ENCODE measurements at places on chromosomes 2 and 18. TPM values are rescaled to one million over a fixed set of nuclear protein-coding genes. Genes with fewer than 3 reads are reported as not detected.
A peak's percentile ranks its signal among the peaks of the same experiment; 100 is the strongest.

GRCh38 chr2:6337472-6337820, 528.3 kb downstream of the CMPK2 start:
- H3K4me3 ChIP-seq, result no peak overlapping the region
- H3K27ac ChIP-seq, result no peak overlapping the region
- peak; percentile 3 for DNase-seq

DNA sequence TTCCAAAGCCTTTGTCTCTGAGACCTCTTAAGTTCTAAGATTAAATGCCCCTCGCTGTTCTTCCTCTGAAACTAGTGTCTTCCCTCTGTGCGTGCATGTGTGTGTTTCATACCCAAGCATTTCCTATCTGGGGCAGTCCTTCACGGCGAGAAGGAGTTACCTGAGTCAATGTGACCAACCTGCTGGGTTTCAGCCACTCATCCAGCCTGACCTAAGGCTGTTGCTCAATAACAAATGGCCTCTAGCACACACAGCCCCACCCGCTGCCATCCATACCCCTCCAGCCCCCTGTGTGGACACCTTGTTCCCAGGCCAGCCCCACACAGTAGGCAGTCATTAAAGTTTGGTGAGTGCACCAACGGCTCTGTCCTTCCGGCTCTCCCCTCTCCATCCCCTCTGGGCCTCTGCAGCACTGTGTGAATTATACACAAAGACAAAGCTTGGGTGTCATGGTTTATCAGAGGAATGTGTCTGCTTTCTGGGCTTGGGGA, 53.8 kb upstream of the FOSL2 start:
- DNase-seq, result no peak
- no peaks in the 10 kb centered on the region for H3K27me3 ChIP-seq
- H3K4me3 ChIP-seq, result no peak overlapping the region
- no peak overlapping the region for H3K27ac ChIP-seq
- H3K36me3 ChIP-seq, result no peaks in the 10 kb centered on the region
- H3K4me1 ChIP-seq, result peaks cover 8% of the 10 kb centered on the region

DNA sequence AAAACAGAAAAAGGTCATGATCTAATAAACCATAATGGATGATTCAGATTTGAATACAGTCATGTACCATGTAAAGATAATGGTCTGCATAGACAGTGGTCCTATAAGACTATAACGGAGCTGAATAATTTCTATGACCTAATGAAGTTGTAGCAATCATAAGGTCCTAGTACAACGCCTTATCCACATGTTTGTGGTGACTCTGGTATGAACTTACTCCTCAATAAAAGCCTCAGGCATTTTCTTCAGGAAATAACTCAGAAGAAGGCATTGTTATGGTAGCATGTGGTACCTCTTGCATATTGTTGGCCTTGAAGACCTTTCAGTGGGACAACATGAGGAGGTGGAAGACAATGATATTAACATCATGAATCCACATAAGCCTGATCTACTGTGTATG, 883.3 kb downstream of the CNTNAP5 start:
- no peak for DNase-seq
- H3K27ac ChIP-seq, result no peak overlapping the region

DNA sequence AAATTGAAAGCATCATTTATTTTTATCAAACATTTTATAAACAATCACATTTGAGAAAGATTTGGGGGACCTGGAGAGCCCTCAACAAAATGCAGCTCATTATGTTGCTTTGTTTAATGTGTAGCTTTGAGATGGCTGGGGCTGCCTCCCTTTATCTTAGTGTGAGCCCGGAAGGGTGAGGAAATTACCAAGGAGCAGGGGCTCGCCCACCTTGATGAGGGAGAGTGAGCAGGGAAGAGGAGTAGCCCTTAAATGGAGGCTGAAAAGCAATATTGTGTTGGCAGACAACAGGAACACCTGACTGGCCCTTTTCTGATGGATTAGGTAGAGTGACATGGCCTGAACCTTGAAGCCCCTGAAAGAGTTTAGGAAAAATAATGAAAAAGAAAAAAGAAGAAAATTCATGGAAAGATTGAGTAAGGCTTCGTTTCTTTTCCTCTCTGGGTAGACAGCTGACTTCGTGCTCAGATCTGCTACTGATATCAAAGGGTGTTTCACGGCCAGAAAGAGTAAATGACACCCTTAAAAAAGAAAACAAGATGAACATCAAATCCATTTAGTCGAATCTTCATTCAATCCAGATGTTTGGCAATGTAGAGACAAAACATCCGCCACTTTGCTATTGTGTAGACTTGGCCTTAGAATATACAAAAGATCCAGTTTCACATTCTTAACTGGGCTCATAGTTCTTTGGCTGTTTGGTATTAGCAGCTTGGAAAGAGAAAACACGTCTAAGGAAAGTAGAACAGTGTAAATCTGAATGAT, 206.5 kb upstream of the TCF4 start:
- H3K27ac ChIP-seq, result no peak overlapping the region
- H3K27me3 ChIP-seq, result no peaks in the 10 kb centered on the region
- H3K4me1 ChIP-seq, result no peaks in the 10 kb centered on the region
- H3K36me3 ChIP-seq, result no peaks in the 10 kb centered on the region
- no peak for DNase-seq

DNA sequence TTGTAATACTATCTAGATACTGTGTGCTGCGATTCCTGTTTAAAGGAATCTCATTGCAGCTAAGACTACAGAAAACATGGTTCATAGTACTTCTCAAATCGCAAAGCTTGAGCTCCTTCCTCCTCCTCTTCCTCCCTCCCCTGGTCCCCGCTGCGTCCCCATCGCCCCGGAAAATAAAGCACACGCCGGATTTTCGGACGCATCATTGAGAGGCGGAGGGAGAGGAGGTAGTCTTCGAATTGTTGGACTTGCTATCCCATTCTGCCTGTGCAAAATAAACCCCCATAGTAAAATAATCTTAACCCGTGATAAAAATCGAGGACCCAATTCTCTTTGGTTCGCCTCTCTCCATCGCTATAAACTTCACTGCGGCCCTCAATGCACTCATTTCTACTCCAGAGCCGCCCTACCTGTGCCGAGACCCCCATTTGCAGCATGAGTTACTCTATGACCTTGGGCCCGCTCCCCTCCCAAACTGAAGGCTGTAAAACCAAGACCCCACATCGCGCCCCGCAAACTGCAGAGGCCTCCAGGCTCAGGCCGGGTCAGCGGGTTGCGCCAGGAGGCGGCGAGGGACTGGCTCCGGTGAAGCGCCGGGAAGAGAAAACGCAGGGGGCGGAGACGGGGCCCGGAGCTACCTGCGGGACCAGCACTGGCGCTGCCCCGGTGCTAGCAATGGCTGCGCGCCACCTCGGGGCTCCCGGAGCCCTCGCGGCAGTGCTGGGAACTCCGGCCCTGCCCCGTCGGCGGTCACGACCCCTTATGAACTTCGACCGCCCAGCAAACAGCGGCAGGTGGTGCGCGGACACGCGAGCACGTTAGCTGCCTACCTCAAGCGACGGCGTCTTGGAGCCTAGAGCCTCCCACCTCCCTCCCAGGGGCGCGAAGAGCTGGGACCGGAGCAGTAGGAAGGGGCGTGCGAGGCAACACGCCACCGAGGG, 649 bp downstream of the ESCO1 start:
- H3K27ac ChIP-seq, result peak overlapping the region; percentile 100
- H3K27me3 ChIP-seq, result no peaks in the 10 kb centered on the region
- H3K36me3 ChIP-seq, result no peaks in the 10 kb centered on the region

CCNT2 gene
- 48.1 TPM for total RNA-seq

RUFY4 gene
- total RNA-seq, result 0.04 TPM

DNA sequence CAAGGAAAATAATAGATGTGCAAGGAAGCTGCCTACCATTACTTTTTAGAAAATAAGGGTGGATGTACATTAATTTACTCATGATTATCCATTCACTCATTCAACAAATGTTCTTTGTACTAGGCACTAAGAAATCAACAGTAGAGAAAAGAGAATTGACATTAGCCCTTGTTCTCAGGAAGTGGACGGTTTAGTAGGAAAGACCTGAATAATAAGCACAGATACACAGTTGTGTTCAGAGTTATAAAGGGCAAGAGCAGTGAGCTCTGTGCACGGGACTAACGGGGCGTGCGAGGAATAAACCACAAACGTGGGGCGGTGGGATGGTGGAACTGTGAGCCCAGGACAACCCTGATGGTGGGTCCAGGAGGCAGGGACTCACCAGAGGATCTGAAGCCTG, 94.4 kb upstream of the MBOAT2 start:
- H3K4me1 ChIP-seq, result peaks cover 12% of the 10 kb centered on the region
- H3K36me3 ChIP-seq, result no peaks in the 10 kb centered on the region
- H3K27ac ChIP-seq, result no peak overlapping the region
- H3K27me3 ChIP-seq, result no peaks in the 10 kb centered on the region
- H3K4me3 ChIP-seq, result no peak overlapping the region

GRCh38 chr2:171088057-171088834, 72.4 kb downstream of the TLK1 start:
- DNase-seq, result no peak
- no peaks in the 10 kb centered on the region for H3K27me3 ChIP-seq
- peak overlapping the region; percentile 45 for H3K27ac ChIP-seq
- H3K4me1 ChIP-seq, result peaks cover 16% of the 10 kb centered on the region

GRCh38 chr2:226888378-226888965, 52.6 kb downstream of the RHBDD1 start:
- no peak overlapping the region for H3K4me3 ChIP-seq
- no peaks in the 10 kb centered on the region for H3K4me1 ChIP-seq
- no peak for DNase-seq

LYG2 gene
- total RNA-seq, result not detected

ASPRV1 gene
- total RNA-seq, result 1.4 TPM

- no peak for DNase-seq
- no peaks in the 10 kb centered on the region for H3K4me1 ChIP-seq
- no peaks in the 10 kb centered on the region for H3K27me3 ChIP-seq
- no peak overlapping the region for H3K4me3 ChIP-seq
- H3K27ac ChIP-seq, result no peak overlapping the region
Observed at GRCh38 chr18:47677952-47678351, 252.5 kb downstream of the SMAD2 start.

DNA sequence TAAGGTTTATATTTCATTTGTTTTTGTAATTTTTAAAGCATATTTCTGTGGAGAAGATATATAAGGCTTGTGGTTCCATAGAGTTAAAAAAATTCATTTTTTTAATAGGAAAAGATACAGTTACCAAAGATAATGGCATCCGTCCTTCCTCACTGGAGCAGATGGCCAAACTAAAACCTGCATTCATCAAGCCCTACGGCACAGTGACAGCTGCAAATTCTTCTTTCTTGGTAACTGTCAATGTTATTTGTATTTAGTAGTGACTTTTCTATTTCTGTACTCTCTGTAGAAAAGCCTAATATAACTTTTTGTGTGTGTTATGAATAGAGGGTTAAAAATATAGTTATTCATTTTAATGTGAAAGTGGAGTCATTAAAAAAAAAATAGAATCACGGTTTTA, 35.1 kb downstream of the HADHB start:
- no peak for DNase-seq
- H3K4me1 ChIP-seq, result no peaks in the 10 kb centered on the region
- peaks cover 20% of the 10 kb centered on the region for H3K36me3 ChIP-seq
- H3K27ac ChIP-seq, result no peak overlapping the region
- no peaks in the 10 kb centered on the region for H3K27me3 ChIP-seq

DNA sequence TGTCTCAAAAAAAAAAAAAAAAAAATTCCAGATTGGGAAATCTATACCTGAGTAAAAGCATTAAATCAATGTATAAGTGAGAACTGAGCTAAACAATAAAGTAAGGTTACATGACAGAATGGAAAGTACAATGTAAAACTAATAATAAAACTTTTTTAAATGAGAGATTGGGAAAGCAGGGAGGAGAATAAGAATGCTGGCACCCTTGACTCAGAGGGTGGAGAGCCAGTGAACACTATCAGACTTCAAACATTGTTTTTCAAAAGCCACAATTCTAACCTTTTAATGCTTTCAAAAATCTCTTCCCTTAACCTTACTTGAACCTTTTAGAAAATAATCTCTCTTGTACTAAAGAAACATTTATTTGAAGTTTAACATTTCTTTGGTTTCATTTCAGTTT, 63.5 kb downstream of the TBC1D8 start:
- H3K4me1 ChIP-seq, result no peaks in the 10 kb centered on the region
- no peaks in the 10 kb centered on the region for H3K27me3 ChIP-seq
- no peak overlapping the region for H3K27ac ChIP-seq
- no peak for DNase-seq

GRCh38 chr18:49798001-49798400, 15.3 kb downstream of the ACAA2 start:
- peaks cover 7% of the 10 kb centered on the region for H3K4me1 ChIP-seq
- DNase-seq, result peak; percentile 45
- H3K27me3 ChIP-seq, result no peaks in the 10 kb centered on the region
- no peak overlapping the region for H3K4me3 ChIP-seq

DNA sequence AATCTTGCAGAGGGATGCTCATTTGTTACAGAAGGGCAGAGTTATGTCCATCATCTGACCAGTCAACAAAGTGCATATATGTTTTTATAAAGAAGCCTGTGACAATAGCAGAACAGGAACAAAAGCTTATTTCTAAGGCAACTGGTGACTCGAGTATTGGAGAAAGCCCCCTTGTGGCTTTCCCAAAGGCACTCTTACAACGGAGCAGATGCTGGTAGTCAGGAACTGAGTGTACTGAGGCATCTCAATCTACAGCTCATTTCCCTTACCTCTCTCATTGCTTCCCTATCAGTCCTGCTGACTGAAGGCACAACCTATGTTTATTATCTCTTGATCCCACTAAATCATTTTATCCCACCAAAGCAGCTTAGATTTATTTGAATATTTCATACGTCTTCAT, 557.1 kb upstream of the CHAC2 start:
- no peak overlapping the region for H3K27ac ChIP-seq
- H3K4me3 ChIP-seq, result no peak overlapping the region
- H3K27me3 ChIP-seq, result no peaks in the 10 kb centered on the region
- DNase-seq, result peak; percentile 47

LIMS3 gene
- total RNA-seq, result 0.31 TPM

GRCh38 chr2:42970151-42970550, 177.8 kb upstream of the HAAO start:
- H3K27ac ChIP-seq, result no peak overlapping the region
- peaks cover 7% of the 10 kb centered on the region for H3K4me1 ChIP-seq
- H3K4me3 ChIP-seq, result no peak overlapping the region
- DNase-seq, result no peak
- no peaks in the 10 kb centered on the region for H3K36me3 ChIP-seq

GRCh38 chr2:171957061-171957460, 34.8 kb downstream of the HAT1 start:
- H3K27me3 ChIP-seq, result no peaks in the 10 kb centered on the region
- peak overlapping the region; percentile 4 for H3K27ac ChIP-seq
- DNase-seq, result peak; percentile 19
- H3K36me3 ChIP-seq, result no peaks in the 10 kb centered on the region
- no peaks in the 10 kb centered on the region for H3K4me1 ChIP-seq
